ENCODE measurements at places on chromosomes 1 and 21. TPM values are rescaled to one million over a fixed set of nuclear protein-coding genes. Genes with fewer than 3 reads are reported as not detected.

DNA sequence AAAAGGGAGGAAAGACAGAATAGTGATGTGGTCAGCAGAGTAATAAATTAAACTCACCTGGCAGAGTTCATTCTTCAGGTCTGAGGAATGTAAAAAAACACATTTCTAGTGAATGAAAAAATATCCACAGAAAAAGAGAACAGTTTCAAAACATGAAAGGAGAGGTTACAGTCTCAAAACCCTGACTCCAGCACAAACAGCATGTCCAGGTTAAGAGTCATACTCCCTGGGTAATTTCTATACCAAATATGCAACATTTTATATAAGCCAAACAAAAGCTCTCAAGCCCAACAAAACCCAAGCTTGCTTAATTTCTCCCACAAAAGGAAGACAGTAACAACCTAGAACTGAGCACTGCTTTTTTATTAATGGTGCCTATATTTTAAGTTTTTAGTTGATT, 173.0 kb downstream of the NTMT2 start:
- no peak for DNase-seq

The EDN2 gene
- not detected for total RNA-seq

GRCh38 chr1:196933531-196934189, 9.9 kb upstream of the CFHR2 start:
- no peak for DNase-seq

GRCh38 chr1:2291577-2291976, 63.5 kb downstream of the SKI start:
- no peak for DNase-seq
